NCI-H1417 treated with DMSO at 0.1 percent for 48 hours (cell line): ENCODE measurements at places on chromosomes 5 and 9.

DNA sequence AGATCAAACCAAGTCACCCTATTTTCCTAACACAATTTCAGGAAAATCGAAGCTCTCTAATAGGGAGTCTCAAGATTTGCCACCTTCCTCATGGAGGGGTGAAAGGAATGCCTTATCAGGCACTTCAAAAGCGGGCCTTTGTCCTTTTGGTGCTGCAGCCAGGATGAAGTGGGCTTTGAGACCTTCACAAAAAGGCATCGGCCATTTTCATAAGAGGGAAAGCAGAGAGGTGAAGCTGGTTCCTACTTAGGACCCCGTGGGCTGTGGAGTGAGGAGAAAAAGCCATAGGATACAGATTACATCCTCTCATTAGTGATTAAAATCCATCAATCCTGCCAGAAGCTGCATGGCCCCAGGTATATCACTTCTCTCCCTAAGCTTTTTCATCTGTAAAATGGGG is 859 bp downstream of the CDKN2AIPNL start:
- no peak for DNase-seq

- no peak for DNase-seq
Observed at GRCh38 chr9:21527579-21527978, 45.5 kb upstream of the IFNE start.

DNA sequence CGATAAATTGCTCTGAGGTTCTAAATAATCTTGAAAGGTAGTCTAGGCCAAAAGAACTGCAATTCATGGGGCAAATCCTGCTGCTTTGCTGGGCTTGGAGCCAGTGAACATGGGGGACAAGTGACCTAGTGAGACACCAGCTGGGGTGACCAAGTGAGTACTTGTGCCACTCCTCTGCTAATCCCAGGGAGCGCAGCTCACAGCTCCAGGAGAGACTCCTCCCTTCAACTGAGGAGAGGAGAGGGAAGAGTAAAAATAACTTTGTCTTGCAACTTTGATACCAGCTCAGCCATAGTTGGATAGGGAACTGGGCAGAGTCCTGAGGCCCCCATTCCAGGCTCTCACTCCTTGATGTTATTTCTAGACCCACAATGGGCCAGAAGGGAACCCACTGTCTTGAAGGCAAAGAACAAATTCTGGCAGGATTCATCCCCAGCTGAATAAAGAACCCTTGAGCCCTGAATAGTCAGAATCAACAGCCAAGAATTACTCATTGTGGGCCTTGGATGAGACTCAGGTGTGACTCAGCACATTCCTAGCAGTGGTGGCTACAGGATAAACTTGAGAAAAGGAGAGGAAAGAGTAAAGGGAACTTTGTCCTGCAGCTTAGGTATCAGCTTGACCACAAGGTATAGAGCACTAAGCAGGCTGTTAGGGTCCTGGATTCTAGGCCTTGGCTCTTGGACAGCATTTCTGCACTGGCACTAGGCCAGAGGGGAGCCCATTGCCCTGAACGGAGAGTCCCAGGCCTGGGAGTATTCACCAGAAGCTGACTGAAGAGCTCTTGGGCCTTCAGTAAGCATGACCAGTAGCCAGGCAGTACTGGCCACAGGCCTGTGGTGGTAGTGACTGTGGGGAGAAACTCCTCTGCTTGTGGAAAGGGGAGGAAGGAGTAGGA is 288.3 kb upstream of the CDH18 start:
- no peak for DNase-seq

- DNase-seq, result no peak
Observed at GRCh38 chr5:149089796-149090195, 26.9 kb upstream of the SH3TC2 start.

GRCh38 chr9:14092344-14092743 is 221.6 kb downstream of the NFIB start:
- DNase-seq, result no peak

- no peak for DNase-seq
Observed at GRCh38 chr5:65880496-65881072, 45.8 kb upstream of the ERBIN start.

- no peak for DNase-seq
Observed at GRCh38 chr5:41962491-41962890, 37.4 kb downstream of the FBXO4 start.

DNA sequence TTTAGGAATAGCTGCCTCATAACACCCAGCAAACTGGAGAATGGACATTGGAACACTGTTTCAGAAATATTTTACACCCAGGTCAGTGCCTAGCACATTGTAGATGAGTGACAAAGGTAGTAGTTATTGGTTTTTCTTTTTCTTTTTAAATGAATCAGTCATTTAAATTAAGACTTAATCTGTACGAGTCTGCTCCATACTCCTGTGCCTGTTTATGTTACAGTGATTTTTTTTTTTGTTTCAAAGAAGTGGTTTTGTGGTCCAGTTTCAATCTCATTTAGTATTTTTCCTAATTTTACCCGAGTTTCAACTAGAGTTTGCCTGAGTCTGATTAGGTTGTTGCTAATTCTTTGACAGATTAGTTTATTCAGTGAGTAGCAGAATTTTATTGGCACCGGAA is 16.2 kb downstream of the LMNB1 start:
- DNase-seq, result no peak

DNA sequence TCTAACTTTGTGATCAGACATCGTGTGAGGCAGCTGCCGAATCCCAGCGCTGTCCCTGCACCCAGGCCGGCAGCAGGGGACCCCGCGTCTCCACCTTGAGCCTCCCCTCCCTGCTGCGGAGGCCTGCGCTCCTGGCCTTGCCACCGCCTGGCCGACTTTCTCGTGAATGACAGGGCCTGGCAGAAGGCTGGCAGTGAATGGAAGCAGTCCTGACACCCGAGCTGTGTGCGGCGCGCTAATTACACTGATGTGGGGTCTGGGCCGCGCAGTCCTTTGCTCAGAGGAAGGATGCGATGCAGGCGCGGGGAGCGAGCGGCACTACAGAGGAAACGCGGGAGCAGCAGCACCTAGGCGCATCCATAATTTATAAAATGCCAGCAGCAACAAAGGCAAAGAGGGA is 40.3 kb downstream of the POU4F3 start:
- DNase-seq, result no peak

- DNase-seq, result no peak
Observed at GRCh38 chr5:55681301-55681700, 30.8 kb downstream of the SLC38A9 start.

DNA sequence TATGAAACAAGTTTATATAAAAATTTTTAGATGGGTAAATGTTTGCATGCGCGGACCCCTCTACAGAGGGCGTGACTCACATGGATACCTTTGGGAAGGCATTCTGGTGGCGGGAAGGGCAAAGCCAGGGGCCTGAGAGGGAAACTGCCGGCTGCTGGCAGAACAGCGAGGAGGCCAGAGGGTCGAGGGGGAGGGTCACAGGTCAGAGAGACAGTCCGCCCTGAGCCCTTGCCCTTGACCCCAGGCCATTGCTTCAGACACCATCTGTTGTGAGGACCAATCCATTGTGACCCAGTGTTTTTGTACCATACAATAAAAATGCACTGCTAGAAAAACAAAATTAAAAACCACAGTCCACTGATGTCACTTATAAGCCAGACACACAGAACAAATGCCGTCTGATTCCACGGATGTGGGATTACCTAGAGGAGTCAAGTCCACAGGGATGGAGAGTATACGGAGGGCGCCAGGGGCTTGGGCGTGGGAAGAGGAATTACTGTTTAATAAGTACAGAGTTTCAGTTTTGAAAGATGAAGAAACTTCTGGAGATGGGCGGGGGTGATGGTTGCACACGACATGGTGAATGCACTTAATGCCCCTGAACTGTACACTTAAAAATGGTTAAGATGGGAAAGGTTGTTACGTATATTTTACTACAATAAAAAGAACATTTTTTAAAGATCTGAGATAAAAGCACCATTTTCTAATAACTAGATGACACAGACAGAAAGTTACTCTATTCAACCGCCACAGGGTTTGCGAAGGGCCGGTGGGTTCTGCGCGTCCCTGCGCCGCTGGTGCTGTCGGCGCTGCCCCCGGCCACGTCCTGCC is 12.0 kb downstream of the BTNL9 start:
- no peak for DNase-seq

DNA sequence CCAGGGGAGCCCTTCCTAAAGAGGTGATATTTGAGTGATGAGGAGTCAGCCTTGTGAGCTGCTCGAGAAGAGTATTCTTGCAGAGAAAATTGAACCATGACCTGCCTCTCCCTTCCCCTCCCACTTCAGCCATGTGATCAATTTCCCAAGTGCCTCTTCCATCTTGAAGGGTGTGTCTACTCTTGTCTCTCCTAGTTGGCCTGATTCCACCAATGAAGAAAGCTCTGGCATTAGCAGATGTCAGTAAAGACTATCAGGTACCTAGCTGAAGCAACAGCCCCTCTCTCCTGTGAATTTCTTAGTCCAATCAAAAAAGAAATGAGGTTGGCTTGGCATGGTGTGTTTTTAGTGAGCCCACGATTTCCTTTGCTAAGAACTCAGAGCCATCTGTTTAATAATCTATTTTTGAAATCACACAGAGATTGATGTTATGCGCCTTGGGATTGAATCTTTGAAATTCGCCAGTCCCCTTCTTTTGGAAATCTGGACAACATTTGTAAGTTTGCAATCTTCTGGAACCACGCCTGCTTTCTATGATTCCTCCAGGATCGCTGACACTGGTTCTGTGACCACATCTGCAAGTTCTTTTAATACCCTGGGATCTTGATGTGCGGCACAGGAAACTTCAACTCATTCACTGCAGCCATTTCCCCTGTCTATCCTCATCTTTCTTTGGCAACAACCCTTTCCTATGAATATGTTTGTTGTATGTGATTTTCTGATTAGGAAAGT is 404.6 kb downstream of the DMRT2 start:
- DNase-seq, result no peak

GRCh38 chr5:145903867-145904266 is 31.1 kb upstream of the GRXCR2 start:
- DNase-seq, result no peak

DNA sequence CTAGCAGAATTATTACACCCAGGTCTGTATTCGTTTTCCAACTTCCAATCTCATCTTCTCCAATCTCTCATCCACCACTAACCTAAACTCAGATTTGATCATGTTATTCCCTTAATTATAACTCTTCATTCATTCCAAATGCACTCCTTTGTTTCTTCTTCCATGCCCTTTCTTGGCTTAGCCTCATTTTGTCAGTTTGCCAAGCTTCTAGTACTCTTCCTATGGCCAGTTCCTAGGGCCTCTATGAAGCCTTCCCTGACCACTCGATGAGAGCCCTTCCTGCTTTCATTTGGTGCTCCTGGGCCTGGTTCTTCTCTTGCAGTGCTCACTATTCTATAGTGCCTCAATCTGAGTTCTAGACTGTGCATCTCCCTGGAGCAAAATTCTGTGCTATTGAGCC is 5.8 kb downstream of the FAM219A start:
- no peak for DNase-seq

GRCh38 chr9:83622433-83622938 is 457 bp upstream of the IDNK start:
- no peak for DNase-seq

DNA sequence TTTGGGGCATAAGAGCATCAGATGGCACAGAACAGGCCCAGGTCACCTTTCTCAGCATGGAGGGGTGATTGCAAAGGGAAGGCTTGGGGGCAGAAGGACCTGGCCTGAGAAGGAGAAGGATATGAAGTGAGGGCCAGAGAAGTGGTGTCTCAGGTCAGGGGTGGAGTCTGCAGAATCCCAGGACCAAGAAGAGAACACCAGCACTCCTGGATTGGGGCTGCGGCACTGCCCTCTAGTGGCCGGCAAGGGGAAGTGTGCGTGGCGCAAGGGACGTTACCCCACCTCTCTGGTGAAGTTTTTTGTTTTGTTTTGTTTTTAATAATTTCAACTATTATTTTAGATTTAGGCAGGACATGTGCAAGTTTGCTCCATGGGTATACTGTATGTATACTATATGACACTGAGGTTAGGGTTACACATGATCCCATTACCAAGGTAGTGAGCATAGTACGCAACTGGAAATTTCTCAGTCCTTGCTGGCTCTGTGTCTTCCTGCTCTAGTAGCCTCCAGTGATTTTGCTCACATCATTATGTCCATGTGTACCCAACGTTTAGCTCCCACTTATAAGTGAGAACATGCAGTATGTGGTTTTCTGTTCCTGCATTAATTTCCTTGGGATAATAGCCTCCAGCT is 1548.6 kb downstream of the EFNA5 start:
- no peak for DNase-seq

- no peak for DNase-seq
Observed at GRCh38 chr5:181207214-181207959, 2.4 kb upstream of the TRIM7 start.

DNA sequence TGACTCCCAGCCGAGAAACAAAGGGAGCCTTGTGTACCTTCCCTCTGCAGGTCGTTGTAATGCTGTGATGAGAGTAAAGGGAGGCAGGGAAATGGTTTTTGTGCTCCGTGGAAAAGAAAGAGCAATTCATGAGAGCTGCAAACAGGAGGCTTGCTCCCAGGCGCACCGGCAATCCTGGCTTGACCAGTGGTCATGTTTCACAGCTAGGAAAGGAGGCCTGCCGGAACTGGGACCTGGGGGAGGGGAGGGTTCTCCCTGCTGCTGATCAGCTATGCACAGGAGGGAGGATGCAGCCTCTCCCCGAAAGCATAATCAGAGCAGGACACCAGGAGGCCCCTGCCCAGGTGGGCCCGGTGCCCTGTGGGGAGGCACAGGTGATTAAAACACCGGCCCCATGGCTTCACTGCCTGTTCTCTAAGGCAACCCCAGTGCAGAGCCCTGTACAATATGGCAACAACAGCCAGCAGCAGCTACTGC is 131.3 kb downstream of the ZDHHC21 start:
- DNase-seq, result no peak

DNA sequence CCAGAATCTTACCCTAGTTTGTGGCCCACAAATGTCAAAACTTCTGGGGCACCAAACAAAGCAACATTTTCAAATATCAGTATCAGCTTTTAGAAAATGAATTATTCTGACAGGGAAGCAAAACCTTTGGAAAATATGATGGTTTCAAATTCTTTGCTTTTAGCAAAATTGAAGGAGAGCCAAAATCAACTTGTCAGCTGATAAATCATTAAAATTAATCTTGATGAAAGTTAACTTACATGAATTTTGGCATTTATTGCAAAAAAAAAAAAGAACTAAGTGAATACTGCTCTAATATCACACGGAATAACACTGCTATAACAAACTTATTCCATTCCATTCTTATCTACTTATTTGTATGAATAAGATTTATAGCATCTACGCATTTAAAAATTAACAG is 158.1 kb upstream of the TARS1 start:
- DNase-seq, result no peak

DNA sequence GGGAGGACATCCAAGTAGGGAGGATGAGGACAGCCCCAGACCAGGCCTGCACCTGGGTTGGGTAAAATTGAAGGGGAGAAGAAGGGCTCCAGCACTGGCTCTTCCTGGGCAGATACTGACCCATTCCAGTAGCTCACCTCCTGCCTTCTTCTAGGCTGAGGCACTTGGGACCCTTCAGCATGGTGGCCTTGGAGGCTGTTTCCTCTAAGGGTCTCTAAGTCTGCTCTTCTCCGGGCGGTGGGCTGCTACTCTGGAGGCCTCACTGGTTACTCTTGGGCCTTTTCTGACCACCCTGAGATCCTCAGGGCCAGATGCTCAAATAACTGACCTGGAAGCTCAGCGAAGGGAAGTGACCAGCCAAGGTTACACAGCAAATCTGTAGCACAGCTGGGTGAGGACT is 2.8 kb upstream of the TIFAB start:
- no peak for DNase-seq
